Astrocyte (in vitro differentiated cells and primary cell): ENCODE measurements at places on chromosomes 2 and 18. TPM values are rescaled to one million over a fixed set of nuclear protein-coding genes. Genes with fewer than 3 reads are reported as not detected.

- DNase-seq: no peak
Observed at GRCh38 chr18:52907543-52908308, 567.7 kb downstream of the DCC start.

DNA sequence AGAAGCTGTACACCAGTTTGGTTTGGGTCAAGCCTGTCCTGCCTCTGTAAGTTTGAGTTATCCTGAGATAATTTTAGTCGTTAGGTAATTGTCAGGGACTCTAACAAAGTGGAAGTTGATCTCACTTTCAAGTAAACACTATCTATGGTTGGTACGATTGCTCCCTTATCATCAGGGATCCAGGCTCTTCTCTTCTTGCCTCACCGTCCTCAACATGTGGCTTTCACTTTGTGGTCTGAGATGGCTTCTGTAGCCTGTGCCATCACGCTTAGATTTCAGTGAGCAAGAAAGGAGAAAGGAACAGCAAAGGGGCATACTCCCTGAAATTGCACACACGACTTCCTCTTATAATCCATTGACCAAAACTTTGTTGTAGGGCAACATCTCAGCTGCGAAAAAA lies 115.6 kb downstream of the CTAGE1 start:
- no peak for DNase-seq

DNA sequence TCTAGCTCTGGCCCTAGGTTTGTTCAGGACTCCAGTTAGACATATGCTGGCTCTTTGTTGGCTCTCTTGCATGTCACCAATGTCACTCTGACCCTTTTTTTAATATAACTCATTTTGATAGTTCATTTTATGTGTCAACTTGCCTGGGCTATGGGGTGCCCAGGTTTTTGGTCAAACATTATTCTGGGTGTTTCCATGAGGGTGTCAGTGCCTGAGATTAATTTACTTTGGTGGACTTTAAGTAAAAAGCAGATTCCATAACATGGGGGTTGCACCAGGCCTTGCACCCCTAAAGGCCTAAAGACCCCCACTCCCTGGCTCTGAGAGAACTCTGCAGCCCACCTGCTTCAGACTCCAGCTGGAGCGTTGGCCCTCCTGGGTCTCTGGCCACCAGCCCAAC lies 48.1 kb upstream of the SNTG2 start:
- no peak for DNase-seq

GRCh38 chr18:31572368-31572767 lies 19.3 kb upstream of the TTR start:
- no peak for DNase-seq

GRCh38 chr2:134384131-134384530 lies 130.3 kb downstream of the MGAT5 start:
- no peak for DNase-seq

- DNase-seq: peak; percentile 86
Observed at GRCh38 chr2:227455200-227455599, 16.8 kb upstream of the AGFG1 start.

DNA sequence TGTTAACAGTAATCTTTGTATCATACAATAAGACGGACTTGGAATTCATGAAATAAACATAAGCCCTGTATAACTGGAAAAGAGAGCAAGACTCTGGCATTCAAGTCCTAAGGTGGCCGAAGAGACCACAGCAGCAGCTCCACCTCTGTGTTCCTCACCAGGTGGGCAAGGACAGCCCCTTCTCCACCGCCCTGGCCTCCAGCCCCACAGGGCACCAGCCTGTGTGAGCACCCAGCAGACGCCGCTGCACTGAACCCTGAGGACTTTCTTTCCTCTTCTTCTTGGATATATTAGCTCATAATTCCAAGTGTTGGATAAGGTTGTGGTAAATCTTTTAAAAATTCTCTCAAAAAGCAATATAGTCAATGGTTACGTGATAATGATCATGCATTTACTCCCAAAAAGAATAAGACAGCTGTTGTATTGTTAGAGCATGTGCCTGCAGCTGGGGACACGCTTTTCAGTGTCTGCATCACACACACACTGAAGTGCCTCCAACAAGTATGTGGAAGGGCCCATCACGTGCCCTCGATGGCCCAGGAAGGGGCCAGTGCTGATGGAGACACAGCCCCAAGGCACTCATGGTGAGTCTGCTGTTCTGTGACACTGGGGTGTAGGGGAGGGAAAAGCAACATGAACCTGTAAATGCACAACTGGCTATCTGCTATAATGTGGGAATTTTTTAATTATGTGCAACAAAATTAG lies 26.8 kb downstream of the FAM178B start:
- no peak for DNase-seq

DNA sequence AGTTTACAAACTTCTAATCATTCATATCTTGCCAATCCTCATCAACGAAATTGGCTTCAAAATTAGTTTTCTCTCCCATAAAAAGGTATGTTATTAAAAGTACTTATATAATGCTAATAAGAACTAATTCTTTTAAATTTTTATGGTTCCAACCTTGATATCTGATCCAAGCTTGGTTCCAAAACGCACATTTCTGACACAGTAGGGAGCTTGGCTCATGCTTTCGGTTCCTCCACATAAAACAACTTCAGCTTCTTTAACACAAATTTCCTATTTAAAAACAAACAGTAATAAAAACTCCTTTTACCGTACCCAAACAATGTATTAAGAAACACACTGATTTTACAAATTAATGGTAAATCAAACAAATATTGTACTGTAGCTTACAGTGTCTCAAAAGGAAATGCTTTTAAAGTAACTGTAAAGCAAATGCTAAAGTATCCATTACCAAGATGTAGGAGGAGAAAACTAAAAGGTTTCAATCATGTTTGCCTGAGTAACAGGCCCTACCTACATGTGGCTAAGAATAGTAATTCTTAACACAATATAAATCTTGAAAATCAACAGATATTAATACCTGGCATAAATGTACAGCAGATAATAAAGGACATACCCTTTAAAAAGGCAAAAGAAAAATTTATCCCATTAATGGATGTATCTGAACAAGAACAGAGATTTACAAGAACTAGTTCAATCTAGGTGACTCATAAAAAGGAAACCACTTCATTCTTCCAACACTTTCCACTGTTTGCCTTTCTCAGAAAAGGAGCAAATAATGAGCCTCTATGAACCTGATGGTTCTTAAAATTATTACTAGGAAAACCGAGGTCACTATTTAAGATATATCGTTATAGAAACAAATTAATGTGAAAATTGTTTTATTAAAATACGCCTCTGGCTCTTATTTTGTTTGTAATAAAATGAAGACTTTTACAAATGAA lies 17.5 kb downstream of the ACAA2 start:
- DNase-seq: peak; percentile 26

DNA sequence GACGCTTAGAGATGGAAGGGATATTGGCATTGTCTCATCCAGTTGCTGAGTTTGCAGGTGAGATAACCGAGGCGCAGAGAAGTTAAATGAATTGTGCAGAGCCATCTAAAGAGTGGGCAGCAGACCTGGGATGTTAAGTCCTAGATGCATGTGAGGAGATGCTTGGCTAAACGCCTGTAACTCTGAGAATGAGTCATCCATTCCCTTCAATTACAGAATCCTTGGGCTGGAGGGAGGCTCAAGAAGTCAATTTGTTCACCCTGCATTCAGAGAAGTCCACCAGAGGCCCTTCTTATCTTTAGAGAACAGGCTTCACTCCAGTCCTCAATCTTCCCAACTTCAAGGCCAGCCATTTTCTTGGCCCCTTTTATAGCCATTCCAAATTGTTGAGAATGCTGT lies 1.6 kb downstream of the EHD3 start:
- DNase-seq: peak; percentile 87

- no peak for DNase-seq
Observed at GRCh38 chr18:46615720-46616119, 41.3 kb downstream of the LOXHD1 start.

- DNase-seq: no peak
Observed at GRCh38 chr18:53756610-53756972, 467.9 kb downstream of the MBD2 start.

GRCh38 chr18:79227621-79228020 lies 158.4 kb downstream of the ATP9B start:
- DNase-seq: no peak

DNA sequence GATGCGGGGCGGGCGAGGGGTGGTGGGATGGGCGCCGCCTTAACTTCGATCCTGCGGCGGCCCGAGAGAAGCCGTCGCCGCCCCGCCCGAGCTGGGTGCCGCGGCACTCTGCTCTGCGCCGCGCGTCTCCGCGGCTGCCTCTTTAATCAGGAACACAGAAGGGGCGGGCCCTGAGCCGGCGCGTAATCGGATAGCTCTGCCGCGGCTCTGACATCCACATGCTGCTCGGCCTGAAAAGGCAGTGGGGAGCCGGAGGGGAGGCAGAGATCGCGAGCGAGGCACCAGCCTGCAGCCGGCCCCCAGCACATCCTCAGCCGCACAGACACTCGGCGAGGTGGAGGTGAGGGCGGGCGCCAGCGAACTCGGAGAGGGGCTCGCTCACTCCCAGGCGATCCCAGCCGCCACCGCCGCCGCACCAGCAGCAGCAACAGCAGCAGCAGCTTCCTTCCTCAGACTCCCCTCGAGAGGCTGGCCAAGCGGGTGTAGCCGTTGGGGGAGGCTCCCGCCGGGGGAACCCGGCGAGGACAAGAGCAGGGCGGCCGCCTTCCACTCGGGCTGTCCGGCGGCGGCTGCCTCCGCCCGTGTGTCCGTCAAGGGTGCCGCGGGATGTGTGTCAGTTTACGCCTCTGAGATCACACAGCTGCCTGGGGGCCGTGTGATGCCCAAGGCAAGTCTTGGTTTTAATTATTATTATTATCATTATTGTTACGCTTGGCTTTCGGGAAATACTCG lies at the start of gene NRP2:
NRP2 (plus strand) TSS at position 263 of the 732 bp plus-strand sequence. CDS start 790 bp downstream, outside the sequence.
- peak; percentile 83 for DNase-seq

DNA sequence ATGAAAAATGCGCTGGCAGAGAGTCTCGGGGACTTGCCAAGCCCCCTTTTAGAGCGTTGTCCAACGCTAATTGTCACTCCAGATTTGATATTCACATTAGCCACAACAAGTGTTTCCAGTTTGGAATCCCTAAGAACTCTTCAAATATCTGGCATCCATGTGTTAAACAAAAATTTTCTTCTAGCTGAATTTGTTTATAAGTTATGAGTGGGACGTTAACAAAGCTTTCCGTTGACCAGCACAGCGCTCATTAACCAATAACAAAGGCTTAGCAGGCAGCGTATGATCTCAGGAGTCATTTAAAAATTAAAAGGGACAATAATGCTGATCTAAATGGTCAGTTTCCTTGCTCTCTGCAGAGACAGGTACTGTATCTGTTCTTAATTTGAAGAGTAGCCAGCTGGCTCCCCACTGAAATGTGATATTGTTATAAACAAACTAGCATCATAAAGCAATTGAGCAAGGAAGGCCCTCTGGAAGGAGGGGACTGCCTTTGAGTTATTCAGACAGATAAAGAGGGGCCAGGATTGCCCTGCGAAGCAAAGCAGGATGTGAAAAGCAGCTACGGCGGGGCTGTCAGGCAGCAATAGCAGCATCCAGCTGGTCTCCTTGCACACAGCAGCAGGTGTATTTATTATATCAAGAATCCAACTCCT lies 337.2 kb upstream of the SALL3 start:
- no peak for DNase-seq

- DNase-seq: no peak
Observed at GRCh38 chr2:119156105-119156890, 2.3 kb downstream of the C1QL2 start.

- no peak for DNase-seq
Observed at GRCh38 chr18:9135912-9136314, 668 bp upstream of the ANKRD12 start.

- DNase-seq: no peak
Observed at GRCh38 chr2:147297820-147298219, 547.0 kb upstream of the ACVR2A start.

DNA sequence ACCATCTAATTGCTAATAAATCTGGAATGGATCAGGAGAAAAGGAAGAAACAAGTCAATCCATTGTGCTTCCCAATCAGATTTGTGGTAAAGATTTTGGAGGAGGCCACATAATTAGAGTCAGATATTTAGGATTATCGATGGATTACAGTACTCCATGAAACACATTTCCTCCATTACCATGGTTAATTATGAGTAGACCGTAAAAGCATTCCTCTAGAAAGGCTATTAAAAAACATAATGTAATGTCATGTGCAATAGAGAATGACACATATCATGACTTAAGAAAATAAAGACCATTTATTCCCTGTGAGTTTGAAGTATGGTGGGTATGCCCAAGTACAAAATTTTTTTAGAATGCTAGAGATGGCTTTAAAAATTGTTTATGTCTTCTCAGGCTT lies 96.1 kb downstream of the ITGA4 start:
- no peak for DNase-seq

- no peak for DNase-seq
Observed at GRCh38 chr2:111629983-111630382, 254.0 kb downstream of the ANAPC1 start.

- no peak for DNase-seq
Observed at GRCh38 chr2:124320051-124320688, 295.1 kb downstream of the CNTNAP5 start.

DNA sequence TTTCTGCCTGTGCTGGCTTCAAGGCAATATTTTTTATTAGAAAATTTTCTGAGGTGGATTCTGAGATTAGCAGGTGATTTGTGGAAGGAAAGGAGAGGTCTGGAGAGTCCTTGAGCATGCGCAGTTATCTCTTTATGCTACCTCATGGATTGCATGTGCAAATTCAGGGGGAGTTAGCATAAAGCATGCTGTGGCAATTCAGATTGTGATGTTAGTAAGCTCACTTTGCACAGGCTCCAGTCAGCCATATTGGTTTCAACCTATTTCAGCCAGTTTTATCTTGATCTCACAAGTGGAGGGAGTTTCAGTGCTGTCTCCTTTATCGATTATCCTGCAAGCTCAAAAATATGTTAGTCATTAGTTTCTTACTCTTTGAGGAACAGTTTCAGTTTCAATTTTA lies 2012.3 kb upstream of the PIK3C3 start:
- no peak for DNase-seq

DNA sequence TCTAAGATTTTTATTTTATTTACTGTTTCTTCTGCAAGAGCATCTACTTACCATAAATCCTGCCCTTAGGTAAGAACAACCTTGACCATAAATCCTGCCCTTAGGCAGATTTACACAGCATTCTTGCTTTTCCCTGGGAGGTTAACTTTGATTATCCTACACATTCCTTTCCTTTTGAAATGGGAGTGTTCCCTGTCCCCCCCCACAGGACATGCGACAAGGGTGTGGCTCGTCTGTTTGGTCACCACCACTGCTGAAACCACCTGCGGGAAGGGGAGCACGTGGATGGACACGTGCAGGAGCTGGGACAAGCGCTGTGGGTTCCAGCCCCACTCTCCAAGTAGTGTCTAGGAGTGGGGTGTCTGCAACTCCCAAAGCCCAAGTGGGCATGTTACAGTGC lies 239.3 kb upstream of the SP5 start:
- no peak for DNase-seq

FBXO41 gene
- 10.1 and 10.9 TPM in 2 replicates for total RNA-seq

FAM228B gene
- 9.7 and 10.4 TPM in 2 replicates for total RNA-seq

TIGD1 gene
- total RNA-seq: 6.5 and 6.7 TPM in 2 replicates

GALNT13 gene
- 2.0 and 2.6 TPM in 2 replicates for total RNA-seq

CPSF3 gene
- total RNA-seq: 36.2 and 40.3 TPM in 2 replicates

STK25 gene
- total RNA-seq: 185 and 211 TPM in 2 replicates

GAD1 gene
- total RNA-seq: 4.5 and 4.7 TPM in 2 replicates

TOGARAM2 gene
- total RNA-seq: 0.38 and 0.73 TPM in 2 replicates

TYMS gene
- total RNA-seq: 26.6 and 38.7 TPM in 2 replicates

KCNK3 gene
- total RNA-seq: 1.9 and 2.3 TPM in 2 replicates

IHH gene
- not detected in 2 replicates for total RNA-seq

IL1RN gene
- total RNA-seq: not detected in 2 replicates
